ENCODE measurements at places on chromosomes 6 and 20.

DNA sequence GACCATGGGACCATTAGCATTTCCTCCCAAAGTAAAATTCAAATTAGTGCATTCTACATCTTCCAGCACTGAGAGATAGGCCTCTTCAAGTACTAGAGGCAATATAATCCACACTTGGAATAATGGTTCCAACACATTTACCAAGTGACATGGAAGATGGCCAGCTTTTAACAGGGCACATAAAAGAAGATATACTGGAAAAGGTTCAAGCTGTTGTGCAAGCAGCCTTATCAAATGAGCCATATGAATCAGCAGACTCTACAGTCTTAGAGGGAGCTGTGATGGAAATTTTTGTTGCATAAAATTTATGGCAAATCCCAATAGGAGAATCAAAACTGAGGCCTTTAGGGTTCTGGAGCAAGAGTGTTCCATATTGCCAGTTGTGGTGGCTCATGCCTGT lies 526.6 kb upstream of the IRAK1BP1 start:
- no peak for DNase-seq

GRCh38 chr6:18088419-18089296 lies 33.8 kb downstream of the NHLRC1 start:
- no peak for DNase-seq

DNA sequence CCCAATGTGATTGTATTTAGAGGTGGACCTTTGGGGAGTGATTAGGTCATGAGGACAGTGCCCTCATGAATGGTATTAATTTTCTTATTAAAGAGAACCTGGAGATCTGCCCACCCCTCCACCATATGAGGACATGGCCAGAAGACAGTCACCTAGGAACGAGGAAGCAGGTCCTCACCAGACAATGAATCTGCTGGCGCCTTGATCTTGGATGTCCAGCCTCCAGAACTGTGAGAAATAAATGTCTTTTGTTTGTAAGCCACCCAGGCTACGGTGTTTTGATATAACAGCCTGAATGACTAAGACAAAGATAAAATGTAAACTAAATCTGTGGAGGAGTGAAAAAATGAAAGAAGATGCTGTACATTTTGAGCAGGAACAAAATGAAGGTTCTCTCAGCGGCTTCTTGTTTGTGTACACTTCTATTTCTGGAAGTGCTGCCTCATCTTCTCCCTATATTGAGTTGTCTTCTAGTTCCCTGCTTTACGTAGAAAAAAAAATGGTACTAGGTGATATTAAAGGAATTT lies 1.5 kb upstream of the IPCEF1 start:
- DNase-seq, result no peak

DNA sequence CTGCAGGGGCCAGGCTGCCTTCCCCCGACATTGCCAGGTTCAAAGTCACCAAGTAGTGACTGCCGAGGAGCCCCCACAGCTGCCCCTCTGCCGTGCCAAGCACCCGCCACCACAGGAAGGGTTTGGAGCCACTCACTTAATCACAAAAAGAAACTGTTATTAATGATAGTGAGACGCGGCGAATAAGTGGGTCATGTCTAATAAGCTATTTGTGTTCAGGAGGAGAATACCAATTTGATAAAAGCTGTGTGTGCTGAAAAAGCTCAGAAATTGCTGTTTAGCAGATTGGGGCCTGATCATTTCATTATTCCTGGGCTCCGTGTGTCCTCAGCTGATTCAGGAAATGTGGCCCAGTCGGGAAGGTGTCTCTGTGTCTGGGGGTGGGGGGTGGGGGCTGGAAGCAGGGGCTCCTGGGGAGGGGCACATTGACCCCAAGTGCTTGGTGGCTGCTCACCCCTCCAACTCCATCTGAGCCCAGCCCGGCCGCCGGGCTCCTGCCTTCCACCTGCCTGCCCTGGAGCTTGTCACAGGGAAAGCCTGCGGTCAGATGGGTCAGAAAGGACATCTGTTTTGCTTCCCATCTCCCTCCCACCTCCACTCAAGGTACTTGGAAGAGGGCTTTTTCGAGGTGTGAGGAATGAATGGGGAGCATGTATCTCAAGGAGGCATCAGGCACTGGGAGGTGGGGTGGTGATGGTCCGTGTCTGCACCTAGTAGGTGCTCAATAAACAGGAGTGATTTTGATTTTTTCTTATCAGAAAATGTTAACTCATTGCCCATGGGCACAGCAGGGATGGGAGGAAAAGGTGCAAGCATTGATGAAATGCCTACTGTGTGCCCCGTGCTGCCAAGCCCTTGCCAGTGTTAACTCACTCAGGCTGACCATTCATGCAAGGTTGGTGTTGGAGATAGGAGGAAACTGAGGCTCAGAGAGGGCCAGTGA lies 3.0 kb downstream of the VSTM2L start:
- DNase-seq, result no peak

DNA sequence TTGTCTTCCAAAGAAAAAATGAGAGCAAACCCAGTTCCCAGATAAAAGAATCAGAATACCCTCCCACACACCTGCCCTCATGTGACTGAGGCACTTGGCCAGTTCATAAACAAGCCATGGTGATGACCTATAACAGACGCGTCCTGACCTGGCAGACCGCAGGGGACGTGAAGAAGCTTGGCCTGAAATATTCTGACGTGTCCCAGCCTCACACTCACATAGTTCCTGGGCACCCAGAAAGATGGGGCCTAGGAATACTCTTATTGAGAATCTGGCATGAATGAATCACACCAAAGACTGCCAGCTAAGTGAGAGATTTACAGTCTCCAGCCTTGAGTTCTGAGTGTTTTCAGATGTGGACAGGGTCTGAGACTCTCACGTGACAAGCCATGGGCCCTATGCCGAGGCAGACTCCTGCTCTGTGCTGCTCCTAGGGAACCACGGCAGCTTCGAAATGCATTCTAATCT lies 17.2 kb upstream of the MAP3K4 start:
- no peak for DNase-seq

DNA sequence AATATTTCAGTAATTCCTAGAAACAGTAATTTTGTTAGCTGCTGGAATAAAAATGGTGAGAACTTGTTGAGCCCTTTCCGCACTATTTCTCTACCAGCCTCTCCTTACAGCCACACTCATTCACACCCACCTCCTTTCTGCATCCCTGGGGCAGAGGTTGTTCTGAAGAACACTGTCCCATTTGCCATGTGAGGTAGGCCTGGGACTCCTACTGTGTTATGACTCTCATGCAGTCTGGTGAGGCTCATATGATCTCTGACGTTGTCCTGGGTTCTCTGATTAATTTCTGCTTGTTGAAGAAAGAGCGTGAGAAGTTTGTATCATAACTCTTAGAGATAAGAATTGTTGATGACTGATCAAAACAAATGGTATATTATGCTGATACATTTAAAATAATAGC lies 4.1 kb upstream of the KCNQ5 start:
- DNase-seq, result no peak

- no peak for DNase-seq
Observed at GRCh38 chr6:98044151-98044561, 761.1 kb upstream of the MMS22L start.

GRCh38 chr20:35133031-35133430 lies 14.1 kb downstream of the EDEM2 start:
- DNase-seq, result no peak

DNA sequence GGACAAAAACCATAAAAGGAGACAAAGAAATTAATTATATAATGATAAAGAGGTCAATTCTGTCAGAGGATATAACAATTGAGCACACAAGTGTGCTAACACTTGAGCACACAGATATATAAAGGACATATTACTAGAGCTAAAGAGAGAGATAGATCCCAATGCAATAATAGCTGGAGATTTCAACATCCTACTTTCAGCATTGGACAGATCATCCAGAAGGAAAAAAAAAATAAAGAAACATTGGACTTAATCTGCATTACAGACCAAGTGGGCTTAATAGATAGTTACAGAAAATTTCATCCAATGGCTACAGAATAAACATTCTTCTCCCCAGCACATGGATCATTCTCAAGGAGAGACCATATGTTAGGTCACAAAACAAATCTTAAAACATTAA lies 9.9 kb downstream of the VNN1 start:
- no peak for DNase-seq

GRCh38 chr6:82506526-82506925 lies 142.9 kb downstream of the TPBG start:
- DNase-seq, result no peak

GRCh38 chr6:160253292-160253691 lies 5.3 kb downstream of the SLC22A2 start:
- DNase-seq, result no peak

GRCh38 chr20:10357061-10357708 lies 76.8 kb downstream of the MKKS start:
- no peak for DNase-seq

DNA sequence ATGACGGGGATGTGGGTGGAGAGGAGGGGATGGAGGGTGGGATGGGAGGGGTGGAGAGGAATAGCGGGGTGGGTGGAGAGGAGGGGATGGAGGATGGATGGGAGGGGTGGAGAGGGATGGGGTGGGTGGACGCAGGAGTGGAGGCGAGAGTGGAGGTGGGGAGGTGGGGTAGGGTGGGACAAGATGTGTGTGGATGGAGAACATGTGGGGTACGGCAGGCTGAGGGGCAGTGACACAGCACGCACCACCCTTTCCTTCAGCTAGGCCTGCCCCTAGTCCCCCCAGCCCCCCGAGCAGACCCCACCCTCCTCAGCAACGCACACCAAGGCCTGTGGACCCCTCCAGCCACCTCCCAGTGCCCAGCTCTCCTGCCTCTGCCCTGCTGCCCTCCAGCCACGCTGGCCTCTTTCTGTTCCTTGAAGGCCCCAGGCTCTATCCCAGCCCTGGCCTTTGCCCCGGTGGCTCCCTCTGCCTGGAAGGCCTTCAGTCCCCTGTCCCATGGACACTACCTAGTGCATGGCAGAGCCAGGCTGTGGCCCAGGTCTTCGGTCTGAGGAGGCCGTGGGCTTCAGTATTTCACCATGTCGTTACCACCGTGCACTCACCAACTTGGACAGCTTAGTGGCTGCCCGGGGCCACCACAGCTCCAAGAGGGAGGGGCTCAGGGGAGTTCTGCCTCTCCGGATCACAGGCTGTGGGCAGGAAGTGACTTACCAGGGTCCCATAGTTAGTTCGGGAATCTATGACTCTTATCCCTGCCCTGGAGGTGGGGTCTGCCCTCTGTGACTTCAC lies 78.4 kb upstream of the PMEPA1 start:
- DNase-seq, result no peak

DNA sequence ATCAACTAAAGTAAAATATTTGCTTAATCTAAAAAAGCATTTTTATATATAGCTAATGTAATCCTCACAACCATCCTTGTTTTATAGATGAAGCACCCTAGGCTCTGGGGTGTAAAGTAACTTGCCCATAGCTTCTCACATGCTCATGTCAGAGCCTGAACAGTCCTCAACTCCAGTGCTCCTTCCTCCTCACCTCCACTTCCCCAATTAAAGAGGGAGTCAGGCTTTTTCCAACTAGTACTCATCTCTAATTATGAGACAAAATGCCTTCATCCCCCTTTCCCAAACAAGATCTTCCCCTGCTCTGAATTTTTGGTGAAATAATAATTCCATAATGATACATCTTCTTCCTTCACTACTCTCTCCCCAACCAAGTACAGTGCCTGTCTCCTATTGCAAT lies 290.8 kb upstream of the PRDM1 start:
- no peak for DNase-seq

DNA sequence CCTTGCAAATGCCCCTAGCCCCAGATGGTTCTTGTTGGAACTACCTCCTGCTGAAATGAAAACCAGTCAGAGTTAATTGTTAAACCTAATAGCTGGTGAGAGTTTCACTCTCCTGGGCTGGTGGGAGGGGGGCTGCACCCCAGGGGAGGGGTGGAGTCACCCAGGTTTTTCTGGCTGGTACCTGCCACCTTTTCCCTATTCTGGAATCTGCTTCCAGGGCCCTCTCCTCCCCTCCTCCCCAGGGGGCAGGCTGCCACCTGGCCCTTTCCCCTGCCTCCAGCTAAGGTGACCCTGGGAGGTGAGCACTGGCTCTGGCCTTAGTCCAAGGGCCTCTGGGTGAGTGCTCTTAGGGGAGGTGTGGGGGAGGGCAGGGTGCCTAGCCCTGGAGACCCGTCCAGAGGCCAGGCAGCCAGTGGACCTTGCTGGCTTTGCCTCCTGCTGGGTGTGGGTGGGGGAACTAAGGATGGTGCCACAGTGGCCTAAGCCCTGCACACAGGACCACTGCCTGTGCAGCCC lies 48.8 kb upstream of the EPB41L1 start:
- no peak for DNase-seq

DNA sequence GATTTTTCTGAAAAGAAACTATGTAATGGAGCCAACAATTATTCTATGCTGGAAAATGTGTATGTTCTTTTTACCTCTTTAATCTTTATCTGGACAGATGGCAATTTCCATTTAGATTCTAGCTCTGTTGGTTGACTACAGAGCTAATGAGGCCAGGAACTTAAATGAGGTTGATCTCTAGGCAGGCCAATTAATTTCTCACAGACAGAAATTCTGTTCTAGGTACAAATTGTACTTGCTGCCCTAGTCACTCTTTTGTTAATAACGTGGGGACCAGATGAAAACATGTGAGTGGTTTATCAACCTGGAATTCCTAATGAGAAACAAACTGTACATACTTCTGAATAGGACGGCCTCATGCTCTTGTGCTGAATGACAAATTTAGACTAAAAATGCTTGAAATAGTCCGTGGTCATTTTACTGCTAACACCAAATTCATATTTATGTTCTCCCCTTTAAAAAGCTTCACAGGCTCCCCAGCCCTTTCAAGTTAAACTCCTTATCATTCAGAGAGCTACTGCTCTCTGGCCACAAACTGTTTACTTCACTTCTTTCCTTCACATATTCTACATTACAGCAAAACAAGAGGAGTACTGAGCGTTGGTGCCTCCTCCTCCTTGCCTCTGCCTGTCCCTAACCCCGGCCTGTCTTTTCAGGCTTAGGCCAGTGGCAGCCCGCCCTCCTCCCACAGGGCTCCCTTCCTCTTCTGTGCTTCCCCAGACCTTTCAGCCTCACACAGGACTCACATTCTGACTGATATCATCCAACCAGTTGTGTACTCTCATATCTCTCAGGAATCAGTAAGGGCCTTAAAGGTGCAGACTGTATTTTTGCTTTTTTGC lies 41.4 kb downstream of the DTNBP1 start:
- DNase-seq, result no peak

DNA sequence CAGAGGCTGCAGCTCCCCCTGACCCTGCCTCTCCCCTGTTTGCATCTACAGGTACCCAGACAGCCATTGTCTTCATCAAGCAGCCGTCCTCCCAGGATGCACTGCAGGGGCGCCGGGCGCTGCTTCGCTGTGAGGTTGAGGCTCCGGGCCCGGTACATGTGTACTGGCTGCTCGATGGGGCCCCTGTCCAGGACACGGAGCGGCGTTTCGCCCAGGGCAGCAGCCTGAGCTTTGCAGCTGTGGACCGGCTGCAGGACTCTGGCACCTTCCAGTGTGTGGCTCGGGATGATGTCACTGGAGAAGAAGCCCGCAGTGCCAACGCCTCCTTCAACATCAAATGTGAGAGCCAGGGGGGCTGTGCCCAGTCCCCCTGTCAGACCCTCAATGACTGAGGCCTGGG lies 42.1 kb upstream of the SRF start:
- no peak for DNase-seq

- DNase-seq, result no peak
Observed at GRCh38 chr20:62282877-62283503, 19.8 kb upstream of the ADRM1 start.

DNA sequence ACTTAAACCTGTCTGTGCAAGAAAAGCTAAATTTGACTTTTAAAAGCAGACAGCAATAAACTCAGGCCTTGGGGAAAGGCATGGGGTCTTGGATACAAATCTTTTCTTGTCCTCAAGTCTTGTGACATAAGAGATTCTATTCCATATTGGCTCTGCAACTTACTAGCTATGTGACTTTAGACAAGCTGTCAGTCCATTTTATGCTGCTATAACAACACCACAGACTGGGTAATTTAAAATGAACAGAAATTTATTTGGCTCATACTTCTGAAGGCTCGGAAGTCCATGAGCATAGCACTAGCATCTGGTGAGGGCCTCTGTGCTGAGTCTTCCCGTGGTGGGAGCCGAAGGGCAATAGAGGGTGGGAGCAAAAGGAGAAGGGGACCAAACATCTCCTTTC lies 246.0 kb upstream of the MOCS1 start:
- DNase-seq, result peak; percentile 32

Data from vagina (tissue), 2 donors.